ENCODE measurements at places on chromosomes 7 and 10.

GRCh38 chr10:80946073-80946472 is 408.4 kb downstream of the SH2D4B start:
- DNase-seq = no peak

- DNase-seq = no peak
Measured at GRCh38 chr7:154442939-154443338, 390.7 kb downstream of the DPP6 start.

- DNase-seq = no peak
Measured at GRCh38 chr7:135232087-135232486, 1.6 kb upstream of the STRA8 start.

DNA sequence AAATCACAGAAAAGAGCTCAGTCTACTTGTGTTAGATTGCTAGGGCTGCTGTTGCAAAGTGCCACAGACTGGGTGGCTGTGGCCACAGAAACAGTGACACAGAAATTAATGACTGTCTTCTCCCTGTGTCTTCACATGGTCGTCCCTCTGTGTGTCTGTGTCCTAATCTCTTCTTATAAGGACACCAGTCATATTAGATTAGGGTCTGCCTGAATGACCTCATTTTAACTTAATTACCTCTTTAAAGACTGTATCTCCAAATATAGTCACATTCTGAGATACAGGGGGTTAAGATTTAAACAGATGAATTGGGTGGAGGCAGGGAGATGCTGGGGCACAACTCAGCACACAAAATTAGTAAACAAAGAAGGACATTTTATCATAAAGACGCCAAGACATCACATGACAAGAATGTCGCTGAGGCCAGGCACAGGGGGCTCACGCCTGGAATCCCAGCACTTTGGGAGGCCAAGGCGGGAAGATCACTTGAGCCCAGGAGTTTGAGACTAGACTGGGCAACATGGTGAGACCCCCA is 23.3 kb upstream of the PARD3 start:
- DNase-seq = no peak

- no peak for DNase-seq
Measured at GRCh38 chr7:108311446-108312168, 144.6 kb downstream of the NRCAM start.

- DNase-seq = no peak
Measured at GRCh38 chr7:10655031-10655430, 318.6 kb upstream of the PHF14 start.

DNA sequence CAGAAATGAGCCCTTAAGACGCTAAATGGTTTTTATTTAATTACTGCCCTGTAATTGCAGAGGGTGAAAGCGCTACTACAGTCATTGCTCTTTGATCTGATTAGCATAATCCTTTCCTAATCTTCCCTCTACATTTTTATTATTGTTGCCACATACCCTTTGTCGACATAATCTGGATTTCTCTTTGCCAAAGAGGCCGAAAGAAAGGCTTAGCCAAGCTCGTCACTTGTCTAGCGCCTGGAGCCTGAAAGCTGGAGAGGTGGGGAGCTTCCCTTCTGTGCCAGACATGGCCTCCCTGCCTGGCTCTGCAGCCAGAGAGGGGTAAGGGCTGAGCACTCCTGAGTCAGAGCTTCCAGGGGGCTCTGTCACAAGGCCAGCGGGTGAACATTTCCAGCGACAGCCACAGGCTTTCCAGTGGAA is 145.9 kb downstream of the PRKAG2 start:
- no peak for DNase-seq

- no peak for DNase-seq
Measured at GRCh38 chr7:78081888-78082287, 283.3 kb downstream of the PHTF2 start.

GRCh38 chr7:132500727-132501440 is 75.4 kb downstream of the PLXNA4 start:
- no peak for DNase-seq

GRCh38 chr7:2635810-2636701 is 4.3 kb downstream of the TTYH3 start:
- no peak for DNase-seq

GRCh38 chr7:149664666-149665065 is 108.7 kb downstream of the ZNF467 start:
- no peak for DNase-seq

DNA sequence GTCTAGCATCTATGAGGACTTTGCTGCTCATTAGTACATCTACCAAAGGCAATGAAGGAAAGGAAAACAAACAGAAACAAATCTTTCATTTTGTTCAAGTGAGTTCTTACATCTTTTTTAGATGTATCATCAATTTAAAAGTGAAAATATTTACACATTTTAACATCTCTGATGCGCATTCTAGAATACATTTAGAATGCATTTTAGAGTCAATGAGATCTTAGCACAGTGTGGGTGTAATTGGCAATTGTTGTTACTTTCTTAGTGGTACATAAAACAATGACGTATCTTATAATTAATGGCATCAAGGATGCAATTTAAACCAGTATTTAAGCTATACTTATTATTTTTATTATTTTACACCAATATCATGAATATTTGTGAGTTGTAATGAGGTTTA is 51.4 kb downstream of the TPK1 start:
- DNase-seq = no peak

- no peak for DNase-seq
Measured at GRCh38 chr7:150787321-150788281, 12.6 kb downstream of the TMEM176B start.

DNA sequence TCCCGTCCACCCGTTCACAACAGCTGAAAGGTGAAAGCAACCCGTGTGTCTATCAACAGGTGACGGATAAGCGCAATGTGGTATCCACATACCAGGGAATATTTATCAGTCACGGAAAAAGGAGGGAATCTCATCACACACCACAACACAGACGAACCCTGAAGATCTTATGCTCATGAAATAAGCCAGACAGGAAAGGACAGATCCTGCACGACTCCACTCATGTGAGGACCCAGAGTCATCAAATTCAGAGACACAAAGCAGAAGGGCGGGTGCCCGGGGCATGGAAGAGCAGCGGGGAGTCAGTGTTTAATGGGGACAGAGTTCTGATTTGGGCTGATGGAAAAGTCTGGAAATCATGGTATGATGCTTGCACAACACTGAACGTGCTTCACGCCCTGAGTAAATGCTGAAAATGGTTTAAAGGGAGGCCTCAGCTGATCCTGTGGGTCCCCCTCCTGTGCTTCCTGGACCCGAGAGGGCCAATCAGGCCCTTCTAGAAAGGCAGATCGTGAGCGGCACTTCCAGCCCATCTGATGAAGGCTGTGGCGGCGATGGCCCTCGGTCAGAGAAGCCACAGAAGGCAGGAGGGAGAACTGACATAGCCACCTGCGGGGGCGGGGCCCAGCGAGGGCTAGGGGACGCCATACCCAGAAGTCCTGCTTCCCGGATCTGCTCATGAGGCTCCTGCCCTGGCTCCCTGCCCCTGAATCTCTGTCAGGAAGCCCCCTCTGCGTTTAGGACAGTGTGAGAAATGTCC is 19.1 kb downstream of the WDR86 start:
- no peak for DNase-seq

- DNase-seq = no peak
Measured at GRCh38 chr7:127474457-127474856, 81.9 kb upstream of the ZNF800 start.

GRCh38 chr7:54796853-54797252 is 37.8 kb upstream of the SEC61G start:
- no peak for DNase-seq

DNA sequence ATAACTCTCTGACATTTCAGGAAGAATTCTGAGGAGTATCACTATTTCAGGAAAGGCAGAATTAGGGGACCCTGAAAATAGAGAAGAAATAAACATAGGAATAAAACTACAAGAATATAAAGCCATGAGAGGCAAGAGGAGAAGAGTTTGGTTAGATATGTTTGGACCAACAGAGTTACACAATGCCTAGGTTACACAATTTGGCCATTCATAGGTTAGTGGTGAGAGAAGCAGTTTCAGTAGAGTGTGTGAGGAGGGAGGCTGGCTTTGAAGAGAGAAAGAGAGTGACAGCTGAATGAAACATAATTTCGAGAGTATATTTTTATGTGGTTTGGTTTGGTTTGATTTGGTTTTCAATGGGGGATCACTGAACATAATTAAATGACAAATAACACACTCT is 783.2 kb upstream of the LRRN3 start:
- DNase-seq = no peak

DNA sequence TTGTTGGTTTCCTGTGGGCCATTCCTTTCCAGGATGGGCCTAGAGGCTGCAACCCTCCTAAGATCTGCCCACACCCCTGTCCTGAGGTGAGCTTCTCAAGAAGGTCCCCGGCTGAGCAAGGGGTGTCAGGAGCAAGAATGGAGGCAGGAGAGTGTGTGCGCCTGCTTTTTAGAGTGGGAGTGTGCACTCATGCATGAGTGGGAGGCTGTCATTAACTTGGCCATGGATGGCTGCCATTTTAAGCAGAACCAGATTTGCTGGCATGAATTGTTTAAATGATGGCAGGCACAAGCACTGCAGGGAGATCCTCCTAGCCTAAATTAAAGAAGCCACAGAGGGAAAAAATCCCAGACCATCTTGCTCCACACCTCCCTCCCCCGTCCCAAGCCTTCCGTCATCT is 2.9 kb upstream of the SGPL1 start:
- no peak for DNase-seq

DNA sequence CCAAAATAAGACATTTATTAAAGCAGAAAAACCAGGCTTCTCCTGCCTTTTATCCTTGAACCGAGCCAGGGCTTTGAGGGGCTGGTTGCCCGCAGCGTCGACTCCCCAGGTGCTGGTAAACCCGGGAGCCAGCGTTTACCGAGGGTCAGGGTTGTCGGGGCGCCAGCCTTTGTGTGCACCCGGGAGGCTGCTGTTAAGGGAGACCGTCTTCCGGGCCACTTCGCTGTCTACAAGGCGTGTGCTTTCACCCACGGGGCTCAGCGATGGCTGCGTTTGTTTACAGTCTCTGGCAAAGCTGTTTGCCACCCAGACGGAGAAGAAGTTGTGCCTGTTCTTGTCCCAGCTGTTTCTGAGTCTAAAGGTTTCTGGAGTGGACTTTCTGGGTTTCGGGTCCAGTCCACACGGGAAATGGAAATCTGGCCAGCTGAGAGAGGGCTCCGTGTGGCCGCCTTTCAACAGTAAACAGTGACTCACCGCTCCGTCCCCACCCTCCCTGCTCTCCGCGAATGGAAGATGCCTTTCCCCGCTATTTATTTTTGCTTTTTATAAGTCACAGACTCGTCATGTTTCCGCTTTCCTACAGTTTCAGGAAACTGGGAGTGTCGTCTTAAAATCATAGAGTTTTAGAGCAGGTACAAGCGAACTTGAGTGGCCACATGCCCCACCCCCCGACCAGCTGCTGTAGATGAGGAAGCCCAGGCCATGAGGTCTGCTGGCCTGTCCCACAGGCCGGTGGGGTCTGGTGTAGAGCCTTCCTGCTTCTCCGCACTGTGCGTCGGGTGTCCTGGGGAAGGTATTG is 2.2 kb downstream of the MAFK start:
- DNase-seq = no peak

DNA sequence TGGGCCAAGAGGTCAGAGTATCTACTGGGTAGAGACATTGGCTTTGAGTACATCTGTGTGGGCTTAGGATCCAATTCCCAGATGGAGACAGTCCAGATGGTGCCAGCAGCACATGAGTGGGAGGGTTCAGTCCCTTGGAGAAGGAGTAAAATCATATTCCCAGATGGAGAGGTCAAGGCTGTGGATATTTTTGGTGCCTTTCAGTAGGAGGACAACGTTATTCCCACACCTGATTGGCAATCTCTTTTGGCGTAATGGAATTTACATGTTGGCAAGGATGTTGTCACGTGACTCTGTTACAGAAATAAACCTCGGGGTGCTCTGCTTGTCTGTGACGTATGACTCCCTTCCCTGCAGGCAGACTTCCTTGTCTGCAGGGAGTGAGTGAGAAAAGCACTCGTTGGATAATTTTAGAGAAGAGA is 27.6 kb downstream of the NPS start:
- no peak for DNase-seq

DNA sequence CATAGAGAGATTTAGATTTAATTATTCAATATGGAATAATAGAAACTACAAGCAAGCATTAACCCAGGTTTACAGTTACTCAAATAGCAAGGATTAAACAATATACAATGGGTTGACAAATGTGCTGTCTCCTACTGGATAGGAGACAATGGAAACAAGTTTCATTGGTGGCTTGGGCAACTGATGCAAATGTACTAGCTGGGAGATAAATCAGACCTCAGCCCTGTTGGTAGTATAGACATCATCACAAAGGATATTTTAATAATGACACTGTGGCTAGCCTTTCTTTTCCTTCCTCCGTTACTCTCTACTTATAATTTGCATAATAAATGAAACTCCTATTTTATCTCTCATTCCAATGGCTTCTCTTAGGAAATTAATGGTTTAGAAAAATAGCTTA is 96.5 kb upstream of the DKK1 start:
- no peak for DNase-seq

All from memory B cell (primary cell).